NCI-H2081 (cell line): ENCODE measurements at places on chromosomes 13 and 19.

DNA sequence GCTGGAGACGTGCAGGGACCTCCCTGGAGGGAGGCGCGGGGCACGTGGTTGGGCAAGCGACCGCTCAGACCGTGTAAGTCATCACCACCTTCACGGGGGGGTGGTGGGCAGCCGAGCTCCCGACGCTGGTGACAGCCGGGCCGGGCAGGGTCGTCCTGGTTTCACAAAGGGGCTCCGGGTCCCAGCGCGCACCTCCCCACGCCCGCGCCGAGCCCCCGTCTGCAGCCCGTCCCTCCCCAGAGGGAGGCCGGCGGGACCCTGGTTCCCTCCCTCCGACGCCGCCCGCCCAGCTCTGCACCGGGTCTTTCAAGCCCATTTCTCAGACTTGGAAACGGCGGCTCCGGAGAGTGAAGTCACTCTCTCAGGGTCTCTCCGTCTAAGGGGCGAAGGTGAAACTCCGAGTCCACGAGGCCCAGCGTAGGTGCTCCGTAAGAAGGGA lies 729 bp upstream of the ARID3A start:
- peak; percentile 82 for DNase-seq

GRCh38 chr19:6211632-6212402 lies 68.0 kb downstream of the MLLT1 start:
- DNase-seq: no peak

DNA sequence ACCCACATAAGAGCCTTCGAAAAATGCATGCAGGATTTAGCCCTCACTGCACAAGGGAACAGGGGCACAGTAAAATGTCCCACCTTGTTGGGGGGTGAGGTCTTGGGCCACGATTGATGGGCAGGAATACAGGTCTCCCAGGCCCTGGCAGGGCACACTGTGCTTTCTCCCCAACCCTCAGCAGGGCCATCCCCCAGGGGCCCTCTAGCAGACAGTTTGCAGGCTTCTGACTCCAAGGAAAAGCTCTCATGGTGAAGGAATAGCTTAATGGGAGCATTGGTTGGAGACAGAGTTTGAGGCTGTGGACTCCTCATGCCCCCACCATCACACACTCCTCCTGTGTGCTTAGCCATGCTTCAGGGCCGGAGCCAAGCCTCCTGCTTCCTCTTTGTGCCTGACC lies 484.6 kb downstream of the ZNF536 start:
- no peak for DNase-seq

- no peak for DNase-seq
These were observed 644.4 kb downstream of the PCDH9 start for GRCh38 chr13:66585669-66586203.

GRCh38 chr13:49502954-49503353 lies 7.2 kb downstream of the PHF11 start:
- DNase-seq: no peak
